M059J (cell line): ENCODE measurements at places on chromosomes 5 and 9.

GRCh38 chr5:76701298-76701697 is 14.6 kb upstream of the F2R start:
- peak; percentile 88 for DNase-seq

- no peak for DNase-seq
Observed at GRCh38 chr9:117464941-117465616, 50.2 kb upstream of the ASTN2 start.

- DNase-seq: peak; percentile 52
Observed at GRCh38 chr5:62460578-62460983, 48.0 kb downstream of the IPO11 start.

GRCh38 chr9:99140685-99141314 is 35.9 kb downstream of the TGFBR1 start:
- peak; percentile 59 for DNase-seq

GRCh38 chr9:7097785-7098752 is 340.3 kb downstream of the KDM4C start:
- peak; percentile 44 for DNase-seq

DNA sequence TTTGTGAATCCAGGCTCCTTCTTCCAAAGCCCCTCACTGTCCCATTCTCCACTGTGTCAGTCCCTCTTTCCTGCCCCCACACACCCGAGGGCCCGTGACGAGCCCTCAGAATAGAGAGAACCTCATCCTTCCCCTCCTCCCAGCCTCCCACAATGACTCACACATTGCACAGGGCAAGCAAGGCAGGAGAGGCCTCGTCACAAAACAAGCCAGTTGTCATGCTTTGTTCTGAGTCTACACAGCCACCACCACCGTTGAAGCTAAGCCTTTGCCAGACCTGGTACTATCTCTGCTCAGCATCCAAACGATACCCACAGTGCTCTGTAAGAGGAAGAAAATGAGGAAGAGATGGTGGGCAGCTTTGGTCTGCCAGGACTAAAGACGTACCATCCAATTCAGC is 142.2 kb upstream of the ZNF366 start:
- peak; percentile 82 for DNase-seq

DNA sequence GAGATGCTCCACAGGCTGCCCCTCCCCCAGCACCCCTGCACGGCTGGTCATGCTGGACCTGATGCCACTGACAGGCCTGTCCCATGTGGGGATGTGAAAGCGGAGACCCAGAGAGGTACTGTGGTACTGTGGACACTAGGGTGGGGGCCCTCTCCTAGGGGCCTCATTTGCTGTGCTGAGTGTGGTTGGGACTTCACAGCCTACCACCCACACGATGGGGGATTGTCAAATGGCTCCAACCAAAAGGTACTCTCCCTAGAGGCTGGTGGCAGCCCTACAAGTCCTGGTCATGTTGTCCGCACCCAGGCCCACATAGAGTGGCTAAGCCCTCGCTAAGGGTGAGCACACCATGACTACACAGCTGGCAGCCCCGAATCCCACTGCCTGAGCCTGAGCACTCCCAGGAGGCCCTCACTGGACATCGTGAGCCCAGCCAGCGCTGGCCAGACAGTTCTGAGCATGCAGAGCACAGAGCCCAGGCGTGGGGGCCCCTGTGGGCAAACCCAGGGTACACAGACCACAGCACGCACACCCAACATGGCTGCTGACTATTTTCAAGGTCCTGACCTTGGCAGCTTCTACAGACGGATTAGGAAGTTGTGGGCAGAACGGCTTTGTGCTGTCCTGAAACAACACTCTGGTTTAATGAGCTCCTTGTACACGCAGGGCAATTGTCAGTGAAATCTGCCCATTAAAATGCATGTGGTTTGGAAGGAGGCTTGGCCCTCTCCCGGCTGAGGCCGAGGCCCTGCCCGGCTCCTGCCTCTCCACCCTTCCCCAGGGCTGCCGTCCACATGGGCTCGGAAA is 214.1 kb downstream of the HSPA4 start:
- DNase-seq: peak; percentile 51

DNA sequence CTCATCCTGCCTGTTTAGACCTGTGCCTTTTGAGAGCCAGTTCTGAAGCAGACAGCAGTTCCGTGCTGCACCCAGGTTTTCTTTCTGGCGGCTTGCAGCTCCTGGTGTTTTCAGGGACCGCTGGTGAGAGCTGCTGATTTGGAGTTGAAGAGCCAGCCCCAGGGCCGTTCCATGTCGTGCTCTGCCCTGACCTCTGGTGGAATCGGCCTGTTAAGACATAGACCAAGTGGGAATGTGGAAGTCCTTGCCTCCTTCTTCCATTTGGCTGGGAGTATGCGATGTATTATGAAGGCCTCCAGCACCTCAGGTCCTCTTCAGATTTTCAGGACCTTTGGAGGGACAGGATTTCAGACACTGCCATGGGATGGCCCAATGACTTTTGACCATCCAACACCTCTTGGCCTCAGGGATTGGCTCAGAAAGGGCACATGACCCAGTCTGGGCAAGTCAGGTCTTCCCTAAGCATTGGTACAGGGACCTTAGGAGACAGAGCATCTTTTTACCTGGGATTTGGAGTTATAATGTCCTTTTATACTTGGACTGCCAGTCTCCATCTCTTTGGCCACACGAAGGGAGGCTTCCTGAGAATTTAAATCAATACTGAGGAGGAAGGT is 136.1 kb upstream of the CLINT1 start:
- peak; percentile 66 for DNase-seq

DNA sequence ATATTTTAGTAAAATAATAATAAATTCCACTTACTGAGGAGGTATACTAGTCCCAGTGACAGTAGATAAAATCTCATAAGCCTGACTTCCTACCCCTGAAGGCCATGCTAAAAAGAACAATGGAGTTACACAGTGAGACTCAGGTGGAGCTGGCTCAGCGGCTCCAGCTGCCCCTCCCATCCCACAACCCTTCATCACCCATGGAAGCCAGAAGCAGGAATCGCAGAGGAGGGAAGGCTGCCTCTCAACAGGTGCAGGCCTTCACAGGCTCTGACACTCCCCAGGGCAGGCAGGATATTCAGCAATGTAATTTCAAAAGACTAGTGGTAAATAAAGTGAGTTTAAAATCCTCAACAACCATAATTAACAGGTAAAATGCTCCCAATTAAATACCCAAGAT is 67.5 kb downstream of the FANCC start:
- DNase-seq: no peak

- DNase-seq: no peak
Observed at GRCh38 chr5:54548565-54548964, 31.0 kb downstream of the SNX18 start.

DNA sequence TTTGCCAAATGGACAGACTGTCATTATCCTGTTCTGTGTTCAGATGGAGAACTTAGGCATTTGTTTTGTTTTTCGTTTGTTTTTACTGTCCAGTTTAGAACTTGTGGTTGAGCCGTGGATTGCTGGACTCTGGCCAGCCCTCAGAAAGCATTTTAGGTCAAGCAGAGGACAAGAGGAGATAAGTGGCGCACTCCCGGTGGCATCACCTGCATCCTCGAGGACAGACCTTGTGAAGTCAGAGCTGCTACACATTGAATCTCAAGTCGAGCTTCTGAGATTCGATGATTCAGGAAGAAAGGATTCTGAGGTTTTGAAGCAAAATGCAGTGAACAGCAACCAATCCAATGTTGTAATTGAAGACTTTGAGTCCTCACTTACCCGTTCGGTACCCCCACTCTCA is 8.9 kb downstream of the MTRR start:
- DNase-seq: peak; percentile 30

- DNase-seq: no peak
Observed at GRCh38 chr5:31733371-31733770, 94.4 kb downstream of the PDZD2 start.

- DNase-seq: no peak
Observed at GRCh38 chr5:1144089-1144488, 32.2 kb upstream of the SLC12A7 start.

DNA sequence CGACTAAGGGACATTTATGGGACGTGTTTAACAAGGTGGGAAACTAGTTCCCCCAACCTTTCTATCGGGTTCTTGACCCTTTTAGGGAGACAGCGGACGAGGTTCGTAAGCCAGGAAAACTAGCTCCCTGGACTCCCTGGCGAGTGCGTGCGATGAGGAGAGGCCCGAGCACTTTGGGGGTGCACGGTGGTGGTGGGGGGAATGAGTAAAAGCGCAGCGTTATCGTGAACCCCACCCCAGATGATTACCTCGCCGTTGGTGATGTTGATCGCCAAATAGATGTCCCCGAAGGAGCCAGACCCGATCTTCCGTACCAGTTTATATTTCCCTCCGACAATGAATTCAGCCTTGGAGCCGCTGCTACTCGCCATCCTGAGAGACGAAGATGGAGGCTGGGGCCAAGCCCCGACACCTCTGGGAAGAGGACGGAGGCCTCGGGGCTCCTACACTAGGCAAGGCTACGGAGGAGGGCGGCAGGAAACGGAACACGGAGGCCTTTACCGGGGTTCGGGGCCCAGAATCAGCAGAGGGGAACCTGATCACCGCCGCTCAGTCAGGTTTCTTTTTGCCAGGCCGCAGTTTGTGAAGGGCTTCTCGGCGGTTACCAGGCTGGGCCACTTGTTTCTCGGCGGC is 529 bp downstream of the CSNK1A1 start:
- peak; percentile 31 for DNase-seq

DNA sequence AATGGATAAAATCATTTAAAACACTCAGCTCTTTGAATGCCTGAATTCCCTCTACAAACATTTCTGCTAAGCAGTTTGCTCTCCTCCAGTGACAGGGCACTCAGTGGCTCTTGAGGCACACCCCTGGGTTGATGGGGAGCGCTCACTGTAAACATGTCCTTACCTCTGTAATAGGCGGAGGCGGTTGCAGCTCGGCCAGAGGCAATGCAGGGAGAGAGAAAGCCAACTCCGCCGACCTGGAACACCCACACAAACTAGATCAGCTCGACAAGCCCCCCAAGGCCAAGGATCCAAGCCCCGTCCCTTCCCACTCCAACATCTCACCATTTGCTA is 329 bp downstream of the CDC23 start:
- DNase-seq: no peak

DNA sequence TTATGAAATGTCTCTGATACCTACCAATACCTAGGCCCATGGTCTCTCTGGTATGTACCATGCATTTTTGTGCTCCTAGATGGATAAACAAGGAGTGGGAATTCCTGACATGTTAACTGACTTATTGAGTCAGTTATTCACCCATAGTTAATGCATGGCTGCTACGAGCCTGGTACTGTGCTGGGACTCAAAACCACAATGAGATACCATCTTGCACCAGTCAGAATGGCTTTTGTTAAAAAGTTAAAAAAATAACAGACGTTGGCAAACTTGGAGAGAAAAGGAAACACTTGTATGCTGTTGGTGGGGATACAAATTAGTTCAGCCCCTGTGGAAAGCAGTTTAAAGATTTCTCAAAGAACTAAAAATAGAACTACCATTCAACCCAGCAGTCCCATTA is 293.8 kb downstream of the OSTF1 start:
- peak; percentile 43 for DNase-seq

DNA sequence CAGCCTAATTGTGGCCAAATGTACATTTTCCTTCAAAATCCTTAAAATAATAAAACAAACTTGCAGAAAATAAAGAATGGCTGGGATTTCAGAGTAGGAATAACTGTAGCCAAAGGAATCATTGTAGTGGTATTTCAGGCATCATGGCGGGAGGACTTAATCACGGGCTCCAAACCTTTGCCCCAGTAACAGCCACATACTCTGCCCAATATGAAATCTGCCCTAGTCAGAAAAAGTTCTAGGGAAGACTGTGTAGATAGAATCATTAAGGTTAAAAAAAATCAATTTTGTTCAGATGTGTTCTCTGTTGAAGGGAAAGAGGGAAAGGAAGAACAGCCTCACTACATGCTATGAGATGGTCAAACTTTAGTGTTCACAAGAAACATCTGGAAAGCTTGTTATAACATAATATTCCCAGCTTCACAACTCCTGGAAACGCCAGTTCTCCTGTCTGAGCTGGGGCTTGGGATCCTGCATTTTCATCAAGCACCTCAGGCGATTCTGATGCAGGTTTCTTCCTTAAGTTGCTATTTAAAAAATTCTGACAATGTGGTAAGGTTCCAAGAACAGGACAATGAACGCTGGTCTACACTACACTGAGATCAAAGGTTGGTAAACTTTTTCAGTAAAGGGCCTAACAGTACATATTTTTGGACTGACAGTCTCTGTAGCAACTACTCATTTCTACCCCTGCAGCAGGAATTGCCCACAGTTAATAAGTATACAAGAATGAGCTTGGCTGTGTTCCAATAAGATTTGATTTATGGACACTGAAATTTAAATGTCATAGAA is 87.9 kb downstream of the CEMIP2 start:
- peak; percentile 92 for DNase-seq

- no peak for DNase-seq
Observed at GRCh38 chr9:123695386-123695785, 234.5 kb downstream of the DENND1A start.

GRCh38 chr9:98570055-98570454 is 138.7 kb downstream of the GABBR2 start:
- no peak for DNase-seq

DNA sequence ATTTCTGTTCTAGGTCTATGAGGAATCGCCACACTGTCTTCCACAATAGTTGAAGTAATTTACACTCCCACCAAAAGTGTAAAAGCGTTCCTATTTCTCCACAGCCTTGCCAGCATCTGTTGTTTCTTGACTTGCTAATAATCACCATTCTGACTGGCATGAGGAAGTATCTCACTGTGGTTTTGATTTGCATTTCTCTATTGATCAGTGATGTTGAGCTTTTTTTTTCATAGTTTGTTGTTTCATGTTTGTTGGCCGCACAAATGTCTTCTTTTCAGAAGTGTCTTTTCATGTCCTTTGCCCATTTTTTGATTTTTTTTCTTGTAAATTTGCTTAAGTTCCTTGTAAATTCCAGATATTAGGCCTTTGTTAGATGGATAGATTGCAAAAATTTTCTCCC is 867.1 kb downstream of the DTWD2 start:
- DNase-seq: no peak

DNA sequence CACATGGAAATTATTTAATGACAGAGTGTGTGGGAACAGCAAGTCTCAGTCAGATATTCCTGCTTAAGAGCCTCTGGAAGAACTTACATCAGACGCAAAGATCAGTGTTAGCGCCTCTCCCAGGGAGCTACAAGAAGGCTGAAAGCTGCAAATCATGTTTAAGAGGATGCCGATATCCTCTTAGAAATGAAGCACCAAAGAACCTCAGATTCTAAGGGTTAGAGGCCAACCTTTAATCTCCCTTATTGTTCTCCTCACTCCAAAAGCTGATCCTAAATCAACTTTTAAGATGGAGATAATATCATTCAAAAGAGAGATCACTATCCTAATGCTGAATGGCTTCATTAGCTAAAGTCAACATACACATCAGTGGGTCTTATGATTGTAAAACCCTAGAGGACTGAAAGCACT is 160.6 kb downstream of the NFIB start:
- no peak for DNase-seq

- DNase-seq: no peak
Observed at GRCh38 chr5:60504342-60504741, 195.6 kb downstream of the DEPDC1B start.
